Midbrain (tissue), 1 donor: ENCODE measurements at places on chromosomes 4 and X.

GRCh38 chr4:170004651-170005295 is 21.4 kb downstream of the MFAP3L start:
- DNase-seq = peak; percentile 19

DNA sequence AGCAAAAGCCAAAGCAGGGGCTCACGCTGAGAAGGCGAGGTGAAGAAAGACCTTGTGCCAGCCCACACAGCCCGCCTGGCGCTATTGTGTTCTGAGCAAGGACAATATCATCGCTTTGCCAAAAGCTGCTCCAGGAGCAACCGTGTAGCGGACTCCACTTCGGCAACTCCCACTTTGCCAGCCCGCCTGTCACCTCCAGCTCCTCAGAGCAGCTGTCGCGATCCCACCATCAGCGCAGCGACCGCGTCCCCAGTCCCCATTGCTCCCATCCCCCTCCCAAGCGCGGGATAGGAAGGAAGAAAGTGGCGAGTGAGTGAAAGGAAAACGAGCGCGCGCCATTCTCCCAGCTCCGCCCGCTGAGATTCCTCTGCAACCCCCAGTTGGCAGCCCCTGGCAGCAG is 759 bp downstream of the ZC4H2 start:
- DNase-seq = peak; percentile 10

GRCh38 chr4:70666369-70666768 is at the start of gene JCHAIN:
TSS of gene JCHAIN (minus strand) at chr4:70666508. CDS start at chr4:70666490, 18 bp downstream.
- DNase-seq = no peak

DNA sequence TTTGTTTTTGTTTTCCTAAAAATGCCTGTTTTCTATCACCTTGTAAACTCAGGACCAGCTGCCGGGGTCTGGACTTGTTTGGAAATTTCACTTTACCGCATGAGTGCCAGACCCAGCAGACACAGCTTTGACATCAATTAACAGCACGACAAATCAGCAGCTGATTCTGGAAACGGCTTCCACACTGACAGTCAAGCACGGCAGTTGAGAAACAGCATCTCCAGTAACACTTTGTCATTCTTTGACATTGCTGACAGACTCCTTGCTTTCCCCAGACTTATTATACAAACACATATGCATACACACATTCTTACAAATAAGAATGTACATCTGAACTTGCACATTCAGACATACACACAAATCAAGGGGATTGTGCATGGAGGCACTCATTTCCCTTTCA is 1017.6 kb upstream of the HS3ST1 start:
- DNase-seq = no peak

DNA sequence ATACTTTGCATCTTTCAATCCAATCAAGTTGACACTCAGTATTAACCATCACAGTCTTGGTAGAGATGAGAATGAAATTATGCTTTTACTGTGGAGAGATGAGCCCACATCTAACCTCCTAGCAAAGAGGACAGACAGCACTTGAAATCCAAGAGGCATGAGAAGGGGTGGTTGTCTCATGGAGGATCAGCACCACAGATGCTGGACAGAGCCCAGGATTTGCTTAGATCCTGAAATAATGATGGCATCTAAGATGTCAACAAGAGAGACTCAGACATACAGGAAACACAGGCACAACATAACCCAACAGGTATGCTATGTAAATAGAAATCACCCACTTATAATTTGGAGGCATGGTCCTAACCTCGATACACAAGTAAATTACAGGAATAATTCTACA is 74.3 kb upstream of the VCX2 start:
- no peak for DNase-seq

DNA sequence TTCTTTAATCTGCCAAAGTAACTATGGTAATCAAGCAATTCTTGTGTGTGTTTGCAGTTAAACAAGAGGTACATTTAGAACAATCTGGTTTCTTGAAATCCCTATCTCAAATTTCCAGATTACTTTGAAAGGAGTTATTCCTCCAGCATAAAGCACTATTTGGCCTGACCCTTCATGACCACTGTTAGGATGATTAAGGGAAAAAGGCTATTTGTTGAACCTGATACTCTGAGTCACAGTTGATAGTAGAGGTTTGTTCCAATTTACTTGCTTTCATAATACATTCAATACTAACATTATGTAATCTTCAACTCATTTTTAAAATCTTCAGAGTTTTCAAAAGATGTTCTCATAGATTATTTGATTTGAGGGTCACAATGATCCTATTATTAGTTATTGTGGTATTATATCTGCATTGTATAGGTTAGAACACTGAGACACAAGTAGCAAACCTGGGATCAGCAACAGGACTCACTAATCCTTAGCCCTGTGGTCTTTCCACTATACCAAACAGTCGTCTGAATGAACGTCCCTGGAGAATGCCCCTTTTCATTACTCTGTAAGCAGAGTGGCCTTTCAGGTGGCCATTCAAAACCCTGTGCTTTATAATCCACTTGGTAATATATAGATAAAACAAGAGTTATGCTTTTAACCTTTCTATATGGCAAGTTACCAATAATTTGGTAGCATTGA is 8.1 kb upstream of the NDST4 start:
- no peak for DNase-seq

DNA sequence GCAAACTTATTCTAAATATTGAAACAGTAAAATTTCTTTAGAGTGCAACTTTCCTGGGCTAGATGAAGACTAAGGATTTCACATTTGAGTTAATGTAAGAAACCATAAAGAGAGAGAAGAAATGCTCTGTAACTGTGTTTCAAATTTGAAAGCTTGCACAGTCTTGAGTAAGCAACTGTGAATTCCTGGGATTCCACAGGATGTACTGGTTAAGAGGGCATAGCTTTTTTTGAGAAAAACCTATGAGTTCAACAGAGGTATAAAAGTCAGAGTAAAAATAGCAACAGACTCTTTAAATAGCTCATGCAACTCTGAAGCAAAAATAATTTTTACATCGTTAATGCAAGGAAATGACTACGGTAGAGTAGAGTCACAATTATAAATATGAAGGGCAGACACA is 25.5 kb downstream of the ZNF330 start:
- no peak for DNase-seq

DNA sequence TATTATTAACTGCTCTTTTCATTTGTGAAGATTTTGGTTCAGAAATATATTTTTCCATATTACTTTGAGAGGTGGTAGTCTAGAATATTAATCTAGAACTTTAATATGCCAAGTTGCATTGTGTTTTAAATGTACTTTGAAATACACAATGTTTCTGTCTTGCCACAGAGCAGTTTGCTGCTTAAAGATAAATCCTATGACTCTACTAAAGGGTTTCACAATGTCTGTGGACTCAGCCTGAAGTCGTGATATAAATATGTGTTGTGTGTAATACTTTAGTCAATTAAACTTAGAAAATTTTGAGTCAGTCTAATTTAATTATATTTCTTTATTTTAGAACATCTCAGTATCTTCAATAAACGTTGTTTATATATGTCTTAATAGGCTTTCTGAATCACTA is 1771.7 kb upstream of the PCDH7 start:
- no peak for DNase-seq

DNA sequence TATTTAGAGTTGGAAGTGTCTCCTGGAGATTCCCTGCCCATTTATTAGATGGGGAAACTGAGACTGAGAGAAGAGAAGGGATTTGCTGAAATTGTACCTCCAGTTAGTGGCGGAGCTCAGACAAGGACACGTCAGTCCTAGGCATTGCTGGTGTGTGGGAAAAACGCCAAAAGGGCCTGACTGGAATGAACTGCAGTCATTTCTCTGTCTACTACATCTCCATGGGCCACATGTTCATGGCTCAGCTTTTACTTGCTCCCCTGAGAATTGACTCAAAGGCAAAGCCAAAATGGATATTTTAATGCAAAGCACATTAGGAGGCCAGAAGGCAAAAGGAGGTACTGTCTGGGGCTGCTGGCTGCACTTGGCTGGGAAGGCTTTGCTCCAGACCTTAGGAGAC is 3.9 kb downstream of the TFDP3 start:
- DNase-seq = no peak

- no peak for DNase-seq
These were observed 68.7 kb upstream of the TAB3 start for GRCh38 chrX:30957753-30958152.

DNA sequence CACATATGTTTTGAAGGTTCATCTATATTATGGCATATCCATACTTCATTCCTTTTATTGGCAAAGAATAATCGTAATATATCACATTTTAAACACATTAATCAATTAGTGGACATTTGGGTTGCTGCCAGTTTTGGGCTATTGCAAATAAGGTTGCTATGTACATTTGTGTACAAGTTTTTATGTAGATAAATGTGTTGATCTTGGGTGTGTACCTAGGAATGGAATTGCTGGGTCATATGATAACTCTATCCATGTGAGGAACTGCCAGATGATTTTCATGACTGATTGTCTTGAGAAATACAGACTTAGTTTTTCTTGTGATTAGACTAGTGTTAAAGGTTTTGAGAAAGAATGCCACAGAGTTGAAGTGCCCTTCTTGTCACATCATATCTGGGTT is 99.2 kb upstream of the RAB40AL start:
- no peak for DNase-seq

DNA sequence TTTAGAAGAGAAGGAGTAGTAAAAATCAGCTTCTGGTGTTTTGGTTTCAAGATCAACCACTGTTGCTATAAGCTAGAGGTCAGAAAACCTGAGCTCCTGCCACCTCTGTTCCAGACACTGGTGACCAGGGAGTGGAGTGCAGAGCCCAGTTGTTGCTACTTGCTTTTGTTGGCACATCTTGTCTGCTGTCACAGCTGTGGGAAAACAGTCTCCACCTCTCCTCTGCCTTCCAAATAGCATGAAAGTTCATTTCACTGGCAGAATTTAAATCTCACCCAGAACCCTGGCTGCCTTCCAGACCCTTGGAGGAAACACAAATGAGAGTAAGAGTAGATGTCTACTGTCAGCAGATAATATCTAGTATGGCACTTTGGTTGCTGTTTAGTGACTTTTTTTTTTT is 297.5 kb upstream of the KLF3 start:
- DNase-seq = no peak

- no peak for DNase-seq
These were observed 63.7 kb downstream of the TMEM164 start for GRCh38 chrX:110066488-110067225.

- no peak for DNase-seq
These were observed 11.2 kb upstream of the FREM3 start for GRCh38 chr4:143711543-143712154.

DNA sequence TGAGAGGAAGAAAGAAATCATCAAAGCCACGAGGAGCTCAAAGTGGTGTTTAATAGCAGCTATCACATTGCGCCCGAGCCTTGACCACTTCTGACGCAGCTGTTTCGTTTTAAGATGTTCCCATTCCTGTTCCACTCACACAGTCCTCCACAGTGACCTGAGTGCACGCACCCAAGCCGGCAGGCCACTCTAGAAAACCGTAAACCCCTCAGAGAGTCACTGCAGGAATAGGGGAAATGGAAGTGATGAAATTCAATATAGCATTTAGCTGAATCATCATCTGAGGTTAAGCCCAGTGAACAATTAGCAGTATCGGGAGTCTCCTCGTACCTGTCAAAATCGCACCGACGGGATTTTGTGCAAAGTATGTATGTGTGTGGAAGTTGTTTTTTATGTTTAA is 17.9 kb upstream of the HAND2 start:
- DNase-seq = no peak

DNA sequence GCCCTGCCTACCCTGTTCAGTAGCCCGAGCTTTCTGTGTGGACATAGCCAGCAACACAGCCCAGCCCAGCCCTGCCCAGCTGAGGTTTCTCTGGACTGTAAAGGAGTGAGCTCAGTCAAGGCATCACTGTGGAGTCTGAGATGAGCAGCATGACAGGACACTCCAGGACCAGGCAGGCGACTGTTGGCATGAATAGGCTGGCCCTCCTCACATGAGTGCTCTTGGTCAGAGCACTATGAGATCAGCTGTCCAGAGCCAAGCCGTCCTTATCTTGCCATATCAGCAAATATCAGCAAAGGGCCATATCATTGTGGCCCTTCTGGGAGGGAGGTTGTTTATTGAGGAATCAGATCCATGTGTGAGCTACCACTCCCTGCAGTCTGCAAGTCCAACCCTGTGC is 30.9 kb downstream of the REELD1 start:
- DNase-seq = no peak

GRCh38 chr4:54055494-54055893 is 8.9 kb downstream of the CHIC2 start:
- DNase-seq = no peak
